ENCODE measurements at places on chromosomes 2 and 18. TPM values are rescaled to one million over a fixed set of nuclear protein-coding genes. Genes with fewer than 3 reads are reported as not detected.

Gene SMYD1
- total RNA-seq = not detected

Gene PDIA6
- 346 TPM for total RNA-seq

Gene HOXD8
- total RNA-seq = 20.9 TPM

Gene TMEFF2
- not detected for total RNA-seq

Gene KCNS3
- total RNA-seq = 0.25 TPM

Gene CCDC74B
- total RNA-seq = 0.51 TPM

Gene PRSS56
- not detected for total RNA-seq

Gene FAM237A
- total RNA-seq = not detected

Gene APLF
- 6.4 TPM for total RNA-seq

Gene YPEL5
- 71.2 TPM for total RNA-seq

Gene CELF4
- total RNA-seq = 0.13 TPM

Gene FAM124B
- 48.8 TPM for total RNA-seq

Gene SP110
- total RNA-seq = 1.8 TPM

Gene CRYGB
- not detected for total RNA-seq

Gene PXDN
- 195 TPM for total RNA-seq

Gene C2orf42
- total RNA-seq = 13.7 TPM

Gene ZFP36L2
- total RNA-seq = 13.4 TPM

Gene EGR4
- total RNA-seq = not detected

Gene CRYGC
- not detected for total RNA-seq

Gene TPO
- not detected for total RNA-seq

Gene PIK3C3
- 32.5 TPM for total RNA-seq

All from dermis microvascular lymphatic vessel endothelial cell (primary cell).